ENCODE measurements at places on chromosomes 7 and 10.

- DNase-seq: no peak
Observed at GRCh38 chr10:129470103-129470851, 3.2 kb downstream of the MGMT start.

DNA sequence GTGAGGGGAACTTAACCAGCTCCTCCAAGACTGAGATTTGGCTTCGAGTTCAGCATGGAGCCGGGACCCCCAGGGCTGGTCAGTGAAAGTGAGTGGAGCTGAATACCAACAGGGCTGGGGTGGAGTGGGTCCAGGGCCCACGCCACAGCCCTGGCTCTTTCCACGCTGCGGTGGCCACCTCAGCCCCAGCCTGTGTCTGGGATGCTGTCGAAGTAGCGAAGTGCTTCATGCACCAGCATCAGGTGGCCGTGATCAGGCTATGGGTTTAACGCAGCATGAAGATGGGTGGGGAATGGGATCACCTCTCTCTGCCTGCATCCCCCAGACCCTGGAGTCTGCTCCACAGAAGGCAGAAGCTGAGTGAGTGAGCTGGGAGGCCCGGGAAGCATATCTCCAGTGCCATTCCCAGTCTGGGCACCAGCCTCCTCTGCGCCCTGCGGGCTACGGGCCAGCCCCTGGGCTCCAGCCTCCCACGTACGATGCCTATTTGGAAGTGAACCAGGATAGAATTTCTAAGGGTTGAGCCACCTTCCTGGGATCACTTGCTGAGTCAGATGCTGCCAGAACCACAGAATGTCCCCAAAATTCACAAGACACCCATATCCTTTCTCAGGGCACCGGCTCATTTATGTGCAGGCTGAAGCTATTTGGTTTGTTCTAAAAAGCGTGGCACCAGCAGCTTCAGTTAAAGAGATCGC lies 131.1 kb upstream of the CHST15 start:
- no peak for DNase-seq

DNA sequence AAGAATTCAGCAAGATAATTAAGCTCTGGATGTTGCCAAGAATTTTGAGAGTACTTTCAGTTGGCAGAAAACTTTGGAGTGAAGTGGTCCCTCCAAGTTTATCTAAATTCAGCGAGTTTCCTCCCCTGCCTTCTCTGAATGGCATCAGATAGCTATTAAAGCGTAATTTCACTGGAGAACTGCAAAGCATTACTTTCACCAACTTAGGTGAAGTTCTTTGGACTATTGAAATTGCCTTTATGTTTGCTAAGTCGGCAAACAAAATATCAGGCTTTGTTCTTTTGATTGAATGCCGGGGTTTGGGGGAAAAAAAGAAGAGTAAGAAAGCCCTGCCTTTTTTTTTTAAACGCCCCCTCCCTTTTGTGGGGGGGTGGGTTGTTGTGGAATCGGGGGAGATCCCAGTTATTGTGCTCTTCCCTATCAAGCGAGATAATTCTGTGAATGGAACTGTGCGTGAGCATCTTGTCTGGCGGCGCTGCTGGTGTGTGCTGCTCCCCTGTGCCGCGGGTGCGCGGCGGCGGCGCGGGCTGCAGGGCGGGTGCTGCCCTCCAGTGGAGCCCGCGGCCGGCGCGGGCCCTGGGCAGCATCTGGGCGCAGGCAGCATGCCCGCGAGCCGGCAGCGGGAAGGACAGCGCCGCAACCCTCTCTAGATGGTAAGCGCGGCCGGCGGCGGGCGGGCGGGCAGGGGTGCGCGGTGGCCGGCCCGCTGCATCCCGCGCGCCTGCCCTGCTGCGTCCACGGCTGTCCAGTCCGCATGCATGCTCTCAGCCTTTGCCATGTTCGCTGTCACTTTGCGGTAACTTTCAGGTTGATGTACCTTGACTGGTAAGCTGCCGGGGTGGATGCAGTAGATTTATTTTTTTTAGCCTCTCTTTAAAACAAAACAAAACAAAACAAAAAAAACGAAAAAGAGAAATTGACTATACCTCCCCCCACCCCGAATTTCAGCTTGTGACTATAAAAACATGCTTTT lies 176.5 kb downstream of the TCF7L2 start:
- DNase-seq: no peak

- DNase-seq: no peak
Observed at GRCh38 chr10:120610791-120611190, 153.8 kb downstream of the PLPP4 start.

DNA sequence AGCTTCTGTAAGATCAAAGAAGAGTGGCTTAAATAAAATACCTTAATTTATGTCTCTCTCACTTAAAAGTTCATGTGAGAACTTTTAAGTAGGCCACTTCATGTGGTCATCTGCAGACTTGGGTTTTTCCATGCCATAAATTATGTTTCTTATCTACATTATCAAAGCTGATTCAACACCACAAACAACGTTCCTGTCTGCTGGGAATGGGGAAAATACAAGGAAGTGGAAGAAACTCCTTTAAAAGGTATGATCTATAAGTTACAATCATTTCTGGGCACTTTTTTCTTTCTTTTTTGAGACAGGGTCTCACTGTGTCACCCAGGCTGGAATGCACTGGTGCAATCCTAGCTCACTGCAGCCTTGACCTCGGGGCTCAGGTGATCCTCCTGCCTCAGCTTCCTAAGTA lies 16.9 kb upstream of the OTUD1 start:
- no peak for DNase-seq

DNA sequence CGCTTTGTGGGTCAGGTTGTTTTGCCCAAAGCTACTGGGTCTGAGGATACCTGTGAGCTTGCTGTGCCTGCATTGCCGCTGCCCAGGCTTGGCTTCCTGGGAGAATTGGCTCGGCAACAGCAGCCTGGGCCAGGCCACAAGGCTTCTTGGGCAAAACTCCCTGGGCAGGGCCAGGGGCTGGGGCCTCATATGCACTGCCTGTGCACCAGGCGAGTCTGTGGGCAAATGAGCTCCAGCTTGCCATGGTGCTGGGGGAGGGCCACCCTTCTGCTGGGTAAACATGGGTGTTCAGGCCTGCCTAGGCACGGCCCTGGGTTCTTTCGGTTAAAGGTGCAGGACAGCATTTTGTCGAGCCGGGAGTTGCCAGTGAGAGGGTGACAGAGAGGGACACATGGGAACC lies 19.4 kb downstream of the ZMIZ1 start:
- no peak for DNase-seq

DNA sequence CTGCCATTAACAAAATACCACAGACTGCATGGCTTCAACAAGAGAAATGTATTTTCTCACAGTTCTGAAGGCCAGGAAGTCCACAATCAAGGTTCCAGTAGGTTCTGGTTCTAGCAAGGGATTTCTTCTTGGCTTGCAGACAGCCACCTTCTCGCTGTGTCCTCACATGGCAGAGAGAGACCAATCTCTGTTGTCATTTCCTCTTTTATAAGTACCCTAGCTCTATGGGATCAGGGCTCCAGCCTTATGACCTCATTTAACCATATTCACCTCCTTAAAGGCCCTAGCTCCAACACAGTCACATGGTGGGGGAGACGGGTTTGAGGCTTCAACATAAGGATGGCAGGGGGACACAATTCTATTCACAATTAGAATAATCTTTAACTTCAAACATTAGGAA lies 23.6 kb downstream of the ABI1 start:
- no peak for DNase-seq

DNA sequence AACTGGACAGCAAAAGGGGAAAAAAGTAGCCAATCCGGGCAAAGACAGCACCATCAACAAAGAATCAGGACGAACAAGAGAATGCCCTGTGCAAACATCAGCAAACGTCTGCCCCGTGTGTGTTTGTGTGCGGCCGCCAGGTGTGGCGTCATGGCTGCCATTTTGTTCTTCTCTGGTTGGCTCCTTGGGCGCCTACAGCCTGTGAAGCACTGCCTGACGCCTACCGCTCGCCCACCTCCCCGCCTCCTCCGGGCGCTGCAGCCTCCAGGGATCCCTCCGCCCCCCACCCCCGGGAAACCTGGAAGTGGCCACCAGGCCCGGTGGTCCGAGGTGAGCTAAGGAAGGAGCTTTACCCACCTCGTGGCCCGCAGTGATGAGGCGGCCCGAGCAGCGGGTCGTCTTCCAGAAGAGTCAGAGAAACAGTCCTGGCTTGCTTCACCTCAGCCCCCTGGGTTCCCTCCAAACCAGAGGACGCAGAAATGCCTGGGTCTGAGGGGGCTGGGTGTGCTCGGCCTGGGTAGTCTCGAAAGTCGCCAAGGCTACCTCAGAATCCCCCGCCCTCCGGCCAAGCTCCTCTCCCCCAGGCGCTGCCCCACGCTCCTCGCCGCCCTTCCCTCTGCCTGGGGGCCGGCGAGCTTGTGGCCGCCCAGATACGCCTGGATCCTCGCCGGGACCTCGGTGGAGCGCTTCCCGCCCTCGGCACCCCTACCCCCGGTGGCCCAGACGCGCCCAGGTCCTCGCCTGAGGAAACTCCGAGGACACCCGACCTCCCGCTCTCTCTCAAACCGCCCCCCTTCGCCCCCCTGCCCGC lies 61.8 kb upstream of the IL6 start:
- DNase-seq: no peak

- no peak for DNase-seq
Observed at GRCh38 chr7:121113288-121113687, 124.8 kb downstream of the CPED1 start.

GRCh38 chr10:78531088-78531487 lies 497.4 kb downstream of the RPS24 start:
- DNase-seq: no peak

DNA sequence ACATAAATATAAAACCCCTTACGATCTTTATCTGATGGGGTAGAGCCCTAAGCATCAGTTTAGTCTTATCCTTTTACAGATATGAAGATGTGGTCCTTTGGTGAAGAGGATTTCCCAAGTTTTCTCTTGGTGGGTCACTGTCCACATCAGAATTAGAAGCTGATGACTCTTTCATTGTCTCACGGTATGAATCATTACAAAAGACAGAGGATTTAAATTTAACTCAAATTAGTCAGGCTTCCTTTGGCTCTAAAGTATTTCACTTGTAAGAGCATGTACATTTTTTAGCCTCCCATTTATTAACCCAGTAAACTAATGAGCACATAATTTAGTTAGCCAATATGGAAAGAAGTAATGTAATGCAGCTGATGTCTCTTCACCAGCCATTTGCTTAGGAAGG lies 49.9 kb upstream of the TMEM26 start:
- DNase-seq: peak; percentile 25

DNA sequence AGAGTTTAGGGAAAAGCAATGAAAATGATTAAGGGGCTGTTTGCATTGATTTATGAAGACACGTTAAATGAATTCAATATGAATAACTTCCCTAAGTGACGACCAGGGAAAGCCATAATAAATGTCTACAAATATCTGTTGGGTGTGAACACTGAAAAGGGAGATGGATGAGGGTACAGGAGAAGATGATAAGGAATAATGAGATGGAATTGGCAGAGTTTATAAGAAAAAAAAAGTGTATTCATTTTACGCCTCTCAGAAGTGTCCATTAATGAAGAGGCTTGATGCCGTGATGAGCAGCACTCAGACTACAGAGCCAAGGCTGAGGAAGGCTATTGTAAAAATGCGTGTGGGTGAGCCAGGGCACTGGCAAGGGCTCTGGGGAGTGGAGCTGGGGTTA lies 346.7 kb upstream of the AKR1E2 start:
- DNase-seq: no peak

DNA sequence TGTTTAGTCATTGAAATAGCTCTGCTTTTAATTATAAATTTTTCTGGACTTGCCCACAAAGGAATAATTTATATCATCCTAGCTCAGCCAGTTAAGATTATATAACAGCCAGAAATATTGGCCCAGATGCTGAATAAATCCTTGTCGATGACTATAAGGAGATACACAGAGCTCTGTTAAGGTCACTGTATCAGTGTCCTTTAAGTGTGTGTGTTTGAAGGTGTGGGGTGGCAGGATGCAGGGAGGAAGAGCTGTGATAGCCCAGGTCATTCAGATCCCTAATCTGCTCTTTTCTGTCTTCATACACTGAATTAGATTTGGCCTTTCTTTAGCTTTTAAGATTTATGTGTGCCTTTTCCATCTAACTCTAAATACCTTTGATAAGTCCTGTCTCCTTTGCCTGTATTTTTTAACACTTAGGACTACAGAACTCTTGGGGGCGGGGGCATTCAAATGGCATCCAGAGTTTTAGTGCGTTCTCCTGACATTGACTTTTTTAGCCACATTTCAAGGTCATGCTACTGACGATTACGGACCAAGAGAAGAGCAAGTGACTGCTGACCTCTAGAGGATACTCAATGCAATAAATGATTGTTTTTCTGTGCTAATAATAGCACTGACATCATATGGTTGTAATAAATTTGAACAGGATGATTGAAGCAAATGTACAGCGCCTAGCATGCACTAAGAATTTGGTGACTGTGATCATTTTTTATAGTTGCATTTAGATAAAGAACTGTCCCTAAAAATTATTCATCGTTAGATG lies 172.3 kb downstream of the CACNB2 start:
- DNase-seq: peak; percentile 13

DNA sequence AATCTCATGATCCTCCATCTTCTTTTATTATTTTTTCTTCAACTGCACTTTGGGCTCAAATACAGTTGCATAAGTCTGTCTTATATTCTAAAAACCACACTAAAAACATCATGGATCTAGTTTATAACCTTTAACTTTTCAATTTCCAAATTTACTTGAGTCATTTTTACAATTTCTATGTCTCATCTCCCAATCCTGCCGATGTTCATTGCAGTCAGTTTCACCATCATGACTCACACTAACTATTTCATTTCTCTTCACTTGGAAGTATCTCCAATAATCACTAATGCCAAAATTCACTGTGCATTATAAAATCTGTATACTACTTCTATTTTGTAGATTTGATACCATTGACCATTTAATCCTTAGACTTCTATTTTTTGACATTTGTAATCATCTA lies 806.9 kb upstream of the SORCS1 start:
- peak; percentile 80 for DNase-seq

DNA sequence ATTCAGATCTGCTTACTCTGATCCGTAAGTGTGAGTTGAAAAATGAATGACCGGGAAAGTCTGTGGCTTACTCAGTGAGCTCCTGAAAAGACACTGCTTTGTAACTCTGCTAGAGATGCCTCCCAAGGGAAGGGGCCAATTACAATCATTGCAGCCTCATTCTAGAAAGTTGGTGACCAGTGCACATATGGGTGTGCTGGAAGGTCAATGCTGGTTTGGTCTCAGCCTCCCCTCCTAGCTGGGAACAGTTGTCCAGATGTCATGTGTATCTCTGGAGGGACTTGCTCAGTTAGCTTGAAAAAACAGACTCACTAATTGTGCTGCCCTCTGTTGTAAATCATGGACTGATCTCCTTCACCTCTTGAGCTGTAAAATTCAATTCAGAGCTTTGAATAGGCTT lies 405.0 kb downstream of the ADRA2A start:
- DNase-seq: no peak

All from skeletal muscle cell (primary cell).